ENCODE measurements at places on chromosomes 7 and 10. TPM values are rescaled to one million over a fixed set of nuclear protein-coding genes. Genes with fewer than 3 reads are reported as not detected.

EPHB6 gene
- 17.4 TPM for total RNA-seq

EVX1 gene
- not detected for total RNA-seq

DOCK1 gene
- 81.7 TPM for total RNA-seq

GNAT3 gene
- total RNA-seq, result not detected

ZCWPW1 gene
- total RNA-seq, result 3.0 TPM

TSPAN13 gene
- 23.8 TPM for total RNA-seq

PILRB gene
- total RNA-seq, result 76.4 TPM

HKDC1 gene
- total RNA-seq, result 27.4 TPM

SLC39A12 gene
- total RNA-seq, result 0.16 TPM

GPAM gene
- total RNA-seq, result 9.9 TPM

INPP5A gene
- total RNA-seq, result 40.3 TPM

GALNT11 gene
- total RNA-seq, result 86.3 TPM

HOXA7 gene
- total RNA-seq, result 31.3 TPM

TDRD1 gene
- 0.88 TPM for total RNA-seq

TMEM273 gene
- 16.8 TPM for total RNA-seq

SDK1 gene
- 38.3 TPM for total RNA-seq

SPAM1 gene
- total RNA-seq, result not detected

CPED1 gene
- total RNA-seq, result 16.9 TPM

EGR2 gene
- total RNA-seq, result 1.6 TPM

GLI3 gene
- 11.1 TPM for total RNA-seq

GJD4 gene
- not detected for total RNA-seq

ARHGEF5 gene
- 43.5 TPM for total RNA-seq
